ENCODE measurements at places on chromosomes 16 and 17.

DNA sequence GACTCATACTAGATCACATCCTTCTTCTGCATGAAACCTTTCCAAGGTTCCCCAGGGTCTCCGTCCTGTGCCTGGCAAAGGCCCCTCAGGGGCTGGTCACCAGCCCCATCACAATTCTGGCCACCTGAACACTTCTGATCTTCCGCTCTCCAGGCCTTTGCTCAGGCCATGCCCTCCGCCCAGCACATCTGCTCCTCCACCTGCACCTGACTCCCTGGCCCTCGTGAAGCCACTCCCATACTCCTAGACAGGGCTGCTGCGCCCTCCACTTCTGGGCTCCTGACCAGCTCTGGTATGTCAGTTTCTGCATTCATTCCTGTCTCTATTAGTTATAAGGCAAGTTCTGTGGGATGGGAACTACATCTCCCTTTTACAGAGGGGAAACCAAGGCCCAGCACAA is 1.9 kb upstream of the MYL11 start:
- DNase-seq, result peak; percentile 40

DNA sequence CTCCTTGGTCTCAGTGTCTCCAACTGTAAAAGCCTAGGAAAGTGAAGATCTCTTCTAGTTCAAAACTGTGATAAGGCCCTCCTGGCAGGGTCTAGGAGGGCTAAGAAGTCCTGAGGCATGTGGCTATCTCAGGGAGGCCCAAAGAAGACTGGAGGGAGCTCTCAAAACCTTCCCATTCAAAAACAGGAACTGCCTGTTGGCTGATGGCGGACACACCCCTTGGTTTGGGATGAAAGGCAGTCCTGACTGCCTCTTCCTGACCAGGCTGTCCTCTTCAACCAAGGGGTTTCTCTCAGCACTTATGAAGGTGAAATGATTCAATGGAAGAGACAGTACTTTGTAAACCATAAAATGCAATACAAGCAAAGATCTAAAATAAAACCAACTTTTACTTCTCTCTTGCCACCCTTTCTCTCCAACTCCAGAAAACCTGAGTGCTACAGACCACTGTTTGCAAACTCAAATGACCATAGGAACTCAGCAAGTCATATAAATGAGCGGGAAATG is 4.7 kb downstream of the ZNF764 start:
- no peak for DNase-seq

- no peak for DNase-seq
Observed at GRCh38 chr16:8798535-8799157, 1.0 kb downstream of the PMM2 start.

DNA sequence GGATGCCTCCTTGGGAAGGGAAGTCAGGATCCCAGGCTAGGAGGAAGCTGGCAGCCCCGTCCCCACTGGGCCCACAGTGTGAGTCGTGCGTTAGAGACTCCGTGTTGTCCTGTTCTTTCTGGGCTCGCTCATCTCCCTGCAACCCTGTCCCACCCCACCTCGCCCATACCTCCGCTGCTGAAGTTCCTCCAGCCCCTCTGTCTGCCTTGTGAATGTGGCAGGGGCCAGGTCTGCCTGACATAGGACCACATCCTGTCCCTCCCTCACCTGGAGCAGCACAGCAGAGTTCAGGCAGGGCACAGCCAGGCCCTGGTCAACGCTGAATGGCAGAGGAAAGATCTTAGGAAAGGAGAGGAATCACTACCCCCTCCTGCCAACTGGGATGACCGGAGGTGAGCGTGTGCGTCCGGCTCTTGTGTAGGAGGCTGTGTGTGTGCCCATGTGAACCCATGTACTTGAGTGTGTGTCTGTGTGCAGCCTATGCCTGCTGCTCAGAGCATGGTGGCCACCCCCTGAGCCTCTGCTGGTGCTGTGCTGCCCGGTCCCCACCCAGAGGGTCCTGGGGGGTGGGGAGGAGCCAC is 12.8 kb downstream of the KCNJ18 start:
- no peak for DNase-seq

DNA sequence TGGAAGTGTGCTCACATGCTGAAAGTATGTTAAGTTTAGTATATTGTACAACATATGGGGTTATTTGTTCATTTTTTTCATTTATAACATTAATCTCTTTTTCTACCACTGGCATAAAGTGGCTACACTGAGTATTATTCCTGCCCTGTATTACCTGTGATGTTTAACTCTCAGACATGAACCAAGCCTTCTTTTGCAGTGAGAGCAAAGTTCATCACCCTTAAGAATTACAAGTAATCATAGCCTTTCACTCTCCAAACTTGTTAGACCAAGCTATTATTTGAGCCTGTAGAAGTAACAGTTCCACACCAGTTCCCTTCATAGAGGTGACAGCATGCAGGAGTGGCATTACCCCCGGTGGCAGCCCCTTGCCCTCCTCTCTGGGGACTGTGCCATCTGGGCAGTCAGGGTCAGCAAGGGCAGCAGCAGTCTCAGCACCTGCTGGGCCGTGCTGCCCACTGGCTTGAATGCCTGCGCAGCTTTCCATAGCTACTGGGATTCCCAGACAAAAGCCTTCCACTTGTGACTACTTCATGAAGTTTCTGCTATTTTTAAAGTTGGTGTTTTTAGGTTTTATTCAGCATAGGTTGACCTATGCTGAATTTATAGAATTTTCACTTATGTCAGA is 71.3 kb downstream of the TMC6 start:
- no peak for DNase-seq

DNA sequence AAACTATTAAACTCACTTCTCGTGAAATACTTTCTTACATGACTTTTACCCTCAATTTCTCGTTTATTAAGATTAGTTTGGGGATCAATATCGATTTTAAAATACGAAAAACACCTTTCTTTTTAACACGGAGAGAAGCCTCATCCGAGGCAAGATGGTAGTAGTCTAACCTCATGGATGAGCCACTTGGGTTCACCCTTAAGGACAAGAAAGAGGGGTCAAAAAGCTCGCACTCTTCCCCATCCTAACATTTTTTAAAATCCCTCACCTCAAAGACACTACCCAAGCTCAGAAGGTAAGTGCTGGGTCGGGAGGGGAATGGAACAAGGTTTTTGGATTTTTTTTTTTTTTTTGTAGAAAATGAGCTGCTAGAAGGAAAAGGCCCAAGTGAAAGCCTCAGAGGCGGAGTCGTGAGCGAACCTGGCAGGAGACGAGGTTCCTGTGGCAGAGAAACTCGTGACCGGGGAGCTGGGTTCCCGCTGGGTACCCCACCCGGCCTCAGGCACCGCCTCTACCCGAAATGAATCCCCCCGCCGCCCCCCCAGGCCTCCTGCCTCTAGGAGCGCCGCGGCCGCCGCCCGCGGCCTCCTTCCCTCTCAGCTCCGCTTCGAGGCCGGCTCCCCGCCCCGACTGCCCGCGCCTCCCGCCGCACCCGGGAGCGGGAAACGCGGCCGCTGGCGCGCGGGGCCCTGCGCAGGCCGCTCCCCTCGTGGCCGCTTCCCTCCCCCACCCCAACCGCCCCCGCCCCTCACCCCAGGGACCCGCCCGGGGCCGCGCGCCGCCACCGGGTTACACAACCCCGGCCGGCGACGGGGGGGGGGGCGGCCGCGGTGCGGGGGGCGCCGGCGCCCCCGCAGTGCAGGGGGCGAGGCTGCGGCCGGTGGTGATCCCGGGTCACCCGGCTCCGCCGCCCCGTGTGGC is 1.6 kb downstream of the NUFIP2 start:
- peak; percentile 80 for DNase-seq

DNA sequence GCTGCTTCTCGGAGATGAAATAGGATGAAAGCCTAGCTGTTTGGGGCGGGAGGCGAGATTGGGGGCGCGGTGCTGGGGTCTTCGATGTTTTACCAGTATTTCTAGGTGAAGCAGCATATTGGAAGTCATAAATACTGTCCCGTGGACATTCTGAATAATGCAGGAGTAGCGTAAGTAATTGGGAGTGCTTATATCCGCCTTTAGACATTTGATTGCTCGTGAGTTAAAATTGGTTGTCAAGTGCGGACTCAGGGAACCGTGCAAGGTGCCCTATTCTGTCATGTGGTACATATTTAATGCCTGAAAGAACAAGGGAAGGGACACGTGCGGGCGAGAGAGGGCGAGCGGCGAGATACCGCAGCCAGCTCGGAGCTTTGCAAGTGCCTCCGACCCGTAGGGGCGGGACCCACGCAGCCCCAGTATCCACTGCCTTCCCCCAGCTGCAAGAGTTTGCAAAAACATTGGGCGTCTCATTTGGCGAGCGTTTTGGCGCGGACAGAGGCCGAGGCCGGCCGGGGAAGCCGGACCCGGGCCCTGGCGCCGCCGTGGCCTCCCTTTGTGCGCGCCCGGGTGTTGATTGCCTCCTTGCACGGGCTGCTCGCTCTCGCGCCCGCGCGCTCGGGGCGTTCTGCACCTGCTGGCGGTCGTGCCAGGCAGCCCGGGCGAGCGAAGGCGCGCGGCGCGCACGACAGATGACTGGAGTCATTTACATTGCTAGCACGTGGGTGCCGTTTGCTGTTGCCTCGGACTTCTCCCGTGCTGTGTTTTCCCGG is 849.8 kb upstream of the RBFOX1 start:
- DNase-seq, result no peak

- peak; percentile 85 for DNase-seq
Observed at GRCh38 chr16:2428051-2428783, 1.0 kb upstream of the CCNF start.

DNA sequence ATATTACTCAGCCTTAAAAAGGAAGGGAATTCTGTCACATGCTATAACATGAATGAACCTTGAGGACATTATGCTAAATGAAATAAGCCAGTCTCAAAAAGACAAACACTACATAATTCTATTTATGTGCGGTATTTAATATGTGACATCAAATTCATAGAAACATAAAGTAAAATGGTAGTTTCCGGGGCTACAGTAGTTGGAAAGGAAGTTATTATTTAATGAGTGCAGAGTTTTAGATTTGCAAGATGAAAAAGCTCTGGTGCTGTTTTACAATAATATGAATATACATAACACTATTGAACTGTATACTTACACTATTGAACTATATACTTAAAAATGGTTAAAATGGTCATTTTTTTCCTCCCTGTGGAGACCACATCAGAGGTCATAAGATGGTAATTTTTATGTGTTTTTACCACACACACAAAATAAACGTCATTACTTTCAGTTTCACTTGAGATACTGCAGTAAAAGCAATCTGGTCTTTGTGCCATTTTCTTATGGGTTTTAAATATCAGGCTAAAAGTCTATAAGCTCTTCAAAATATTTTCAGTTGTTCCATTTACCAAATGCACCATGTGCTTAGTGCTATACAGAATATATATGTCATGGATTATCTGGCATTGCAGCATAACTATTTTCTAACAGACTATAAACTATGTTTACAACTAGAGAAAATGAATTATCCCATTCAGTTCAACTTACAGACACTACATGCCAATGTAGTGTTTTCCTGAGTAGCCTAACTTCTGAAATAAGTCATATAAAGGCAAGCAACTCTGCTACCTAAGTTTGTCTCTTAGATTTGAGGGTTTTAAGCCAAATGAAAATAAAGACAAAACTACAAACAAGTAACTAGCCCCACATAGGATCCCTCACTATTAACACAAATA is 90.9 kb downstream of the SPAG9 start:
- no peak for DNase-seq

GRCh38 chr16:20812510-20812909 is 6.2 kb downstream of the REXO5 start:
- DNase-seq, result no peak

GRCh38 chr17:59373882-59374495 is 42.5 kb downstream of the YPEL2 start:
- DNase-seq, result no peak

DNA sequence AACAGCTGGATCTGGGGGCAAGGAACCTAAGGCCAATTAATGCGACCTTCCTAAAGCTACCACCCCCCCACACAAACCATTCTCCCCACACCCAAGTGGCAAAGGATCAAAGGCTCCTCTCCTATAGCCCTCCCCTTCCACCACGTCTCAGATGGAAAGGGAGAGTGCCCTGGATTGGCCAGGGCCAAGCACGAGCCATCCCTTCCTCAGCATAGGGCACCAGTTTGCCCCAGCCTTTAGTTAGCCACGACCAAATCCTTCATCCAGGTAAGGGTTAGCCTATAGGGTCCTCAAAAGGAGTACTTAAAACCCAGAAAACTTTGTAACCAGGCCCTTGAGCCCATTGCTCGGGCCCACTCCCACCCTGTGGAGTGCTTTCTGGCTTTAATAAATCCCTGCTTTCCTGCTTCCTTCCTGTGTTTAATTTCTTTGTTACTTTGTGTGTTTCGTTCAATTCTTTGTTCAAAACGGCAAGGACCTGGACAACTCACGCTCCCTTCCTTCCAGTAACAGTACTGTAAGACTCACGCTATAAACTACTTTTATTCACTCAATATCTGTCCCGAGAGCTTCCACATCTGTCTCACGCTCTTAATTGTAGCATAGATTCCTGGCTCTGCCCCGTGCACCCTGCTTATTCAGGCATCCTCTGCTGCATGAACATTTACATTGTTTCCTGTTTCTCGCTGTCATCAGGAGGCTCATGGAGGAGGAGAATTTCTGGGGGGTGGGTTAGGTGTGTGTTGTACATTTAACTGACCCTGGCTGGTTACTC is 62.3 kb downstream of the TNFRSF13B start:
- DNase-seq, result peak; percentile 52

DNA sequence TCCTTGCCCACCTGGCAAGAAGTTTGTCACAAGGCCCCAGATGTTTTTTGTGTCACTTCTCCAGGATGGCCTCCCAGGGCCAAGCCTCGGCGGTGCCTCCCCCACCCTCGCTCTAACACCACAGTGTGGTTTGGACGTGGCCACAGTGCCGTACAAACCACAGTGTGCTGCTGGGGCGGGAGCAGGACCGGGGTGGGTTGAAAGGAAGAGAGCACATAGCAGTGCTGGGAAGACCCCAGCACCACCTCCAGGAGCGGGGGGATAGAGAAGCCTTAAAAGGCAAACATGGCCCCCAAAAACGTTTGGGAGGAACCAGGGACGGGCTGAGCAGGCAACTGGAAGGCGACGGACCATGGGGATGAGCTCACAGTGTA is 5.0 kb upstream of the BCL6B start:
- peak; percentile 45 for DNase-seq

Measured in endodermal cell (in vitro differentiated cells).